Effector memory CD4-positive, alpha-beta T cell (primary cell): ENCODE measurements at places on chromosomes 4 and X.

DNA sequence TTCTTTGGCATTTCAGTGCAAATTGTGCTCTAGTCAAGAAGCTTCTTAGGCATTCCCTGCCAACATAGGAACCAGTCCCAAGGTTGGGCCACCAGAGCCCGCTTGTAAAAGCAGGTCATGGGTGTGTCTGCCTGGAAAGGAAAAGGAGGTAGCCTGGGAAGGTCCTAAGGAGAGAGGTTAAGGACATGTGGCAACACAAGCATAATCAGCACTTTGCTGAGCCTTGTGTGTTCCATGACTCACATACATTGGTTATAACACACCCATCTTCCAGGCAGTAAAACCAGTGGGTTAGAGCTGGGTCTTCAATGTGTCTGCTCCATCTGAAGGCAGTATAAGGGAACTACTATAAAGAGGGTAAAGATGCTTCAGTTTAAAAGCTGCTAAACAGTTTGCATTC, 165.0 kb downstream of the FHIP1A start:
- no peaks in the 10 kb centered on the region for H3K4me1 ChIP-seq
- H3K36me3 ChIP-seq, result no peaks in the 10 kb centered on the region
- no peak for DNase-seq

DNA sequence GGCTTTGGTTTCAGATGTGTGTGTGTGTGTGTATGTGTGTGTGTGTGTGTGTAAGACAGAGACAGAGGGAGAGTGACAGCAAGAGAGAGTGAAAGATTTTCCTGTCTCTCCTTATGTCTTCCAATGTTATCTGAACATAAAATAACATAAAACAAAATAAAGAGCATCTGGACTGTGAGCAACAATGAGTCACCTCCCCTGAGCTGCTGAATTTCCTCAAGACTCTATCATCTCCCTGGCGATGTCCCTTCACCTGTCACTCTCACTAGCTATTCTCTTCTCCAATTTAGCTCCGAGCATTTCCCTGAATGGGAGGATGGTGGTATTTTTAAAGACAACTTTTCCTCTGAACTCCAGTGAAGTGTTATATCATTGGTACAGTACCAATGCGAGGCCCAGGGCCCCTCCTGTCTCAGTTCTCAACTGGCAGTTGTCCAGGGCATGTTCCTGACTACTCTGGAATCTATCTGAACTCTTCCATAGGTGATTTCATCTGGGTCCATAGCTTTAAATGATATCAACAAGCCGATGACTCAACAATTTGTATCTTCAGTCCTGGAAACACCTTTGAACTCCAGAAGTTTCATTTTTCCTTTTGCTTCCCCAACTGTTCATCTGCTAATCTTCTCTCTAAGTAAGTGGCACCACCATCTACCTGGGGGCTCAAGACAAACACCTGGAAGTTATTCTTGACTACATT, 195.0 kb upstream of the CLNK start:
- H3K36me3 ChIP-seq, result no peaks in the 10 kb centered on the region
- H3K27ac ChIP-seq, result no peak overlapping the region
- DNase-seq, result no peak
- no peak overlapping the region for H3K4me3 ChIP-seq
- H3K27me3 ChIP-seq, result no peaks in the 10 kb centered on the region
- H3K4me1 ChIP-seq, result no peaks in the 10 kb centered on the region

- no peak overlapping the region for H3K27ac ChIP-seq
- DNase-seq, result no peak
- no peak overlapping the region for H3K4me3 ChIP-seq
- H3K4me1 ChIP-seq, result no peaks in the 10 kb centered on the region
- no peaks in the 10 kb centered on the region for H3K27me3 ChIP-seq
Observed at GRCh38 chr4:110292994-110293744, 94.8 kb upstream of the ELOVL6 start.

DNA sequence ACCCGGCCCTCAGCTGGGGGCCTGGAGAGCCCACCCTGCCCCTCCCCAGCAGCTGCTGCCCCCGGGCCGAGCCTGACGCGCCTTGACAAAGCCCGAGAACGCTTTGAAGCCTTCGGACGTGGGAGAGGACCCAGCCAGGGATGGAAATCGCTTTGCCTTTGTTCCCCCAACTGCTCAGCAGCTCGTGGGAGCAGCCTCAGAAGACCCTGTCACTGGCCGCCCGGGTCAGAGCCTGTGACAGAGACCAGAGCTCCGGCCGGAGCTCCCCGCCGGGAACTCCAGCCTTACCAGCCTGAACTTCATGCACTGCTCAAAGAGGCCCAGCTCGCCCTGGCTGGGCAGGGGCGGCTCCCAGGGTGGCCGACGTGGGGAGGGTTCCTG, 2.6 kb upstream of the SLC6A8 start:
- DNase-seq, result no peak
- H3K27me3 ChIP-seq, result no peaks in the 10 kb centered on the region
- H3K27ac ChIP-seq, result no peak overlapping the region
- H3K36me3 ChIP-seq, result no peaks in the 10 kb centered on the region
- no peaks in the 10 kb centered on the region for H3K4me1 ChIP-seq
- no peak overlapping the region for H3K4me3 ChIP-seq

GRCh38 chr4:138981930-138982390, 33.6 kb upstream of the NOCT start:
- no peak overlapping the region for H3K4me3 ChIP-seq
- no peak overlapping the region for H3K27ac ChIP-seq
- no peak for DNase-seq
- no peaks in the 10 kb centered on the region for H3K27me3 ChIP-seq
- no peaks in the 10 kb centered on the region for H3K36me3 ChIP-seq

- no peaks in the 10 kb centered on the region for H3K4me1 ChIP-seq
- no peak for DNase-seq
- no peak overlapping the region for H3K27ac ChIP-seq
- no peaks in the 10 kb centered on the region for H3K27me3 ChIP-seq
Observed at GRCh38 chr4:53192496-53192895, 173.4 kb downstream of the SCFD2 start.

- no peak overlapping the region for H3K27ac ChIP-seq
- H3K36me3 ChIP-seq, result no peaks in the 10 kb centered on the region
- H3K4me1 ChIP-seq, result no peaks in the 10 kb centered on the region
- H3K27me3 ChIP-seq, result no peaks in the 10 kb centered on the region
- H3K4me3 ChIP-seq, result no peak overlapping the region
Observed at GRCh38 chrX:132634521-132634920, 145.7 kb upstream of the MBNL3 start.

DNA sequence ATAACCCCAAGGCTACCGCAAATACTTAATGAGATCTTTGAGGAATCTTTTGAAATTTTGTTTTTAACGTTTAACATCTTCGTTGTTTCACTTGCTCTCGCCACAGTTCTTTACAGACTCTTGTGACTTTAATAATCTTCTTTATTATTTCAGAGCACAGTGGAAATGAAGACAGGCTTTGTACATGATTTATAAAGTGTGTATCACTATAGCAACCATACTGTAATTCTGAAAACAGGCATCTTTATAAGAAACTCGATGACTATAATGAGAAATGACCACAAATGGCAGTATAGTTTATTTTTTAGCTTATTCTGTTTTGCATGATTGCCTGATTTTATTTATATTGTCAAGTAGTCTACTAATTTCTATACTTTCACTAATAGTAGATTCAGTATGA, 224.4 kb upstream of the GALNTL6 start:
- H3K4me1 ChIP-seq, result no peaks in the 10 kb centered on the region
- H3K27me3 ChIP-seq, result no peaks in the 10 kb centered on the region
- DNase-seq, result no peak
